ENCODE measurements at places on chromosomes 7 and 10.

GRCh38 chr10:12921163-12921562 is 80.3 kb downstream of the CCDC3 start:
- ATAC-seq, result no peak

DNA sequence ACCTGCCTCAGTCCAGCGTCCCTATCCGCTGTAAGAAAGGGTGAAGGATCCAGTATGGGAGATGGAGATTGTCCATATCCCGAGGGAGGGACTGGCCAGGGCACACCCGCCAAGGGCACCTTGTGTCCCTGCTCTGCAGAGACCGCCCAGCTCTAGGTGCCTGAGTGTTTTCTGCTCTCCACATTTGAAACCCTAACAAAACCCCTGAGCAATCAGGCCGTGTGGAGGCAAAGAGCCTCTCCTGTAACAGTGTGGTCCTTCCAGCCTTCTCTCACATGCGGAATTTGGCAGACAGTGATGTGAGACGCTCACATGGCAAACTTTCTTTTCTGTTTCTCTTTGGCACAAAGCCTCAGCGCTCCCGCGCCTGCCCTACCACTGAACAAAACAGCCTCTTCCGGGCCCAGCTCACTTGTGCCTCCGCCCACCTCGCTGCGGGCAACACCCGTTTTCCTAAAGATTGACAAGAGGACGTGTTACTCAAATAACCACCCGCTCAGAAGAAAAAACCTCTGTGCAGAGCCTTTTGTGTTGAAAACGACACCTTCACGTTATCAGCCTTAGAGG is 514.8 kb downstream of the DNAJB6 start:
- ATAC-seq, result no peak

GRCh38 chr7:27346531-27347275 is 104.1 kb downstream of the EVX1 start:
- ATAC-seq, result no peak

GRCh38 chr7:25408012-25408687 is 179.9 kb upstream of the NPVF start:
- ATAC-seq, result no peak

DNA sequence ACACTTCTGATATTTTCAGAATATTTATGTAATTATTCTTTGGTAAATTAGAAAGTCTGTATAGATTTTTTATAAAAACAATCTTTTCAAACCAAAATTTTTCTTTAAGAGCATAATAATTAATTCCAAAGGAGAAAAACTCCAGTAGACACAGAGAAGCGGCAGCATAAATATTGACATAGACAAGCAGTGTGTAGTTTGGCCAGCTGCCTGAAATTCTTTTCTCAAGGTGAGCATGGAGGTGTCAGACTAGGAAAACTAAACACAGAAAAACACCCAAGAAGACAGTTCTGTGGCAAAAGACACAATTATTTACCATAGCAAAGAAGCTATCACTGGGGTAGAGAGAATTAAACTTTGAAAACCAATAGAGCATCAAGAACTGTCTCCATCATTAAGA is 82.4 kb downstream of the KLF6 start:
- no peak for ATAC-seq

DNA sequence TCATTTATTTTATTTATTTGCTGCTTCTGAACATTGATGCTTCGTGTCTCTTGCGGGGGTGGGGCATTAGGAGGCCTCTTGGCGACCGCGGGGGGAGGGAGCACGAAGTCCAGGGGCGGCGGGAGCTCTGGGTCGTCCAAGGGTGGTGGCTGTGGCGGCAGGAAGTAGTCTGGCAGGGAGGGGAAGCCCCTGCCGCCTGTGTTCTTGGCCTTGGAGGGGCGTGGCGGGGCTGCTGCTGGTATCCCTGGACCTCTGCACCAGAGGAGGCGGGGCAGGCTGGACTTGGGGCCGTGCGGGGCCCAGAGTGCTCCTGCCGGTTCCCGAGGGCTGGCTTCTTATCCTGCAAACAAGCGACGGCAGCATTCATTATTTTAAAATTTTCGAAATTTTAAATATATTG is 70.5 kb upstream of the ABI1 start:
- ATAC-seq, result peak; percentile 80

GRCh38 chr7:88638583-88638982 is 120.9 kb upstream of the ZNF804B start:
- no peak for ATAC-seq

DNA sequence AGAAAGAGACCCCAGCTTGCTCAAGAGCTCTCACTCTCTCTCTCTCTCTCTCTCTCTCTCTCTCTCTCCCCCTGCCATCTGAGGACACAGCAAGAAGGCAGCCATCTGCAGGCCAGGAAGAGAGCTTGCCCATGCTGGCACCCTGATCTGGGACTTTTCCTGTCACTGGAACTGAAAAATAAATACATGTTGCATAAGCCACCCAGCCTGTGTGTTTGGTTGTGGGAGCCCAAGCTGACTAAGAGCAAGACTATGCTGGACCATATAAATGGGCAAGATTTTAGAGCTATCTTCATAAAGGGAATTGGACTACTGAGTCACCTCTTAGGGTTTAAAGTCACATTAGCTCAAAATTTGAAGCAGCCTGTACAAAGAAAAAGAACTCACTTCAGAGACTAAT is 98.6 kb downstream of the SLC16A9 start:
- ATAC-seq, result no peak

DNA sequence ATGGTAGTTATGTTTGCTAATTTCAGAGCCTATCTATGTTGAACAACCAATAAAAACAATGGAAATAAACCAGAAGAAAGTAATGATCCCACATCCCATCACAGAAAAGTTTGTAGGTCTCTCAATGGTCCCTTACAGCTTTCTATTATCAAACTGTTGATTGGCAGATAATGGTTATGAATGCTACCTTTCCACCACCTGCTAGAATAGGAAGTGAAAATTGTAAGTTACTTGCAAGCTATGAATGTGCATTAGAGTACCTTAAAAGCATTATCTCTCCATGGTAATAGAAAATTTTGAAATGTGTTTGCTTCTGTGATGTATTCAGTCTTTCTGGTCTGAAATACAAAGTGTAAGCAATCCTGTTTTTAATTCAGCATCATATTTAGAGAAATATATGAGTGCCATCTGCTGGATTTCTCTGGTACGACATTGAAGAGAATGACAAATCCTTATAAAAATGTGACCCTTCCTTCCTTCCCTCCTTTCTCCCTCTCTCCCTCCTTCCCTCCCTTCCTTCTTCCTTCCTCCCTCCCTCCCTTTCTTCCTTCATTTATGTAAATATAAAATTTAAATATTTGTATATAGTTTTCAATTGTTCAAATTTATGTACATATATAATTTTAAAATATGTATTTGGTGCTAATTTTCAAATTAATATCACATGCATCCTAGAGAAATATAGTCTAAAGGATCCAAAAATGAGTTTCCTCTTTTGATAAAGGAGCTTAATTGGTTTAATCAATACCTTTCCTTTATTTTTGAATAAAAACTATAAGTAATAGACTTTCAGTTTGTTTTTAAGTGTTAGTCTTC is 41.4 kb upstream of the PNLIPRP3 start:
- no peak for ATAC-seq

Measured in stimulated activated memory B cell treated with anti-CD40 and anti-IgM and Interleukin-4, amounts not matched to agents 10 μg/mL and 1 μg/mL and 100 μg/mL, for 72 hours (primary cell).